Smooth muscle cell of the pulmonary artery (primary cell): ENCODE measurements at places on chromosomes 6 and 20. TPM values are rescaled to one million over a fixed set of nuclear protein-coding genes. Genes with fewer than 3 reads are reported as not detected.

The PRDM13 gene
- total RNA-seq = 0.07 TPM in 1 of 2 replicates, not detected in the other

The SMIM28 gene
- total RNA-seq = not detected in 2 replicates

The HLA-DMB gene
- total RNA-seq = 0.07 and 0.59 TPM in 2 replicates

The FAM210B gene
- total RNA-seq = 48.2 and 51.5 TPM in 2 replicates

The MYB gene
- 0.33 and 0.40 TPM in 2 replicates for total RNA-seq

The ADISSP gene
- 17.5 and 32.5 TPM in 2 replicates for total RNA-seq

The IPCEF1 gene
- total RNA-seq = 0.07 TPM in 1 of 2 replicates, not detected in the other

The OR2B6 gene
- total RNA-seq = 0.07 TPM in 1 of 2 replicates, not detected in the other

The HLA-DQB2 gene
- total RNA-seq = not detected in 2 replicates

The SLC32A1 gene
- not detected in 2 replicates for total RNA-seq

The WFDC2 gene
- total RNA-seq = not detected in 2 replicates

The TAP1 gene
- total RNA-seq = 41.1 and 52.4 TPM in 2 replicates

The ECT2L gene
- 0.07 TPM in 1 of 2 replicates, not detected in the other for total RNA-seq

The MEI4 gene
- total RNA-seq = not detected in 2 replicates

The SERPINB6 gene
- total RNA-seq = 67.5 and 81.3 TPM in 2 replicates

The ISM1 gene
- total RNA-seq = under 0.01 and 0.07 TPM in 2 replicates

The LPA gene
- total RNA-seq = not detected in 2 replicates

The HCRTR2 gene
- total RNA-seq = not detected in 2 replicates

The OR2B3 gene
- total RNA-seq = not detected in 2 replicates

The IFNGR1 gene
- 63.1 and 64.3 TPM in 2 replicates for total RNA-seq

The RBM38 gene
- total RNA-seq = 4.8 and 18.1 TPM in 2 replicates

The TINAG gene
- total RNA-seq = not detected in 2 replicates

The NOL7 gene
- 31.8 and 36.0 TPM in 2 replicates for total RNA-seq

The CGA gene
- not detected in 2 replicates for total RNA-seq

The HRH3 gene
- total RNA-seq = not detected in 2 replicates

The COQ3 gene
- total RNA-seq = 2.5 and 3.3 TPM in 2 replicates

The NR2E1 gene
- total RNA-seq = not detected in 2 replicates

The MRAP2 gene
- 2.7 and 11.2 TPM in 2 replicates for total RNA-seq

The FAM135A gene
- 10.3 and 11.5 TPM in 2 replicates for total RNA-seq

The IL17A gene
- total RNA-seq = not detected in 2 replicates

The PSMB1 gene
- total RNA-seq = 180 and 233 TPM in 2 replicates

The MDFI gene
- 0.26 and 0.33 TPM in 2 replicates for total RNA-seq

The PACRG gene
- total RNA-seq = 0.20 TPM in 1 of 2 replicates, not detected in the other

The WFDC5 gene
- not detected in 2 replicates for total RNA-seq

The NOX3 gene
- total RNA-seq = not detected in 2 replicates

The CALHM6 gene
- total RNA-seq = 1.5 and 1.9 TPM in 2 replicates

The SLC17A1 gene
- total RNA-seq = not detected in 2 replicates
